ENCODE measurements at places on chromosomes 4 and X.

DNA sequence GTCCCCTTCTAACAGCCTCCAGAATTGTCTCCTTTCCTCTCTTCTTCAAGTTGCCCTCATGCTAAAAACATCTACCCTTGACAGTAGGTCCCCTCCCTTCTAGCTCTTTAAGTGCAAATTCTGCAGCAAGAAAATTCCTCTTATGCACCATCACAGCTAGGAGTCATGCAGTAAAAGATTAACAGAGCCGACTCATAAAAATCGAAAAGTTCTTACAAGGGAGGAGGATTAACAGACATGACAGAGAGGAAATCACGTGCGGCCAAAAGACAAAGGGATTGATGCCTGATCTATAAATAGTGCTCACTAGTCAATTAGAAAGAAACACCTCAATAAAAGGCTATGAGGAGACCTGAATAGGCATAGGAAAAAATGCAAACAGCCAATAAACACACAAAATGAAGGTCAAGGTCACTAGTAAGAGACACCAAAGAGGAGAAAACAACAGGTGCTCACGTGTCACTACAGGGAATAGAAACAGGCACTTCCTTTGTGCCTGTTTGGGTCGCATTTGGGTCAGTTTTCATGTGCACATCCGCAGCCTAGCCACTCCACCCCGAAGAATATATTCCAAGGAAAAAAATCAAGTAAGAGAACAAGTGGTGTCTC is 3.4 kb downstream of the RNF212 start:
- DNase-seq, result no peak

DNA sequence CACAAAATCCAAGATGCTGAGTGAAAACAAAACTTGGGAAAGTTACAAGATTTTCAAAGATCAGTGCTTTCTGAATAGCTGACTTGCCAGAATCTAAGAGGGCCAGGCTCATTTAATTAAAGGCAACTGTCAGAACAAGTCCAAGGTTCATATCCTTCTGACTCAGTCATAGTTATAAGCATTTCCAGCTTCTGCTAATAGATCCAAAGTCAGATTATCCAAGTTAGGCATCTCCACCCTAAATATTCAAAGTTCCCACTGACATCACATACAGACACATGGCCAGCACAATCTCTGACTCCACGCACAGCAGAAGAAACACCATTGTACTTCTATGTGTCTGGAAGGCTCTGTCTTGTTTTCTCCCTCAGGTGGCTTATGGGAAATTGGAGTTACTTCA is 41.8 kb downstream of the GASK1B start:
- no peak for DNase-seq

- no peak for DNase-seq
Observed at GRCh38 chr4:48851651-48852050, 20.8 kb downstream of the OCIAD1 start.

DNA sequence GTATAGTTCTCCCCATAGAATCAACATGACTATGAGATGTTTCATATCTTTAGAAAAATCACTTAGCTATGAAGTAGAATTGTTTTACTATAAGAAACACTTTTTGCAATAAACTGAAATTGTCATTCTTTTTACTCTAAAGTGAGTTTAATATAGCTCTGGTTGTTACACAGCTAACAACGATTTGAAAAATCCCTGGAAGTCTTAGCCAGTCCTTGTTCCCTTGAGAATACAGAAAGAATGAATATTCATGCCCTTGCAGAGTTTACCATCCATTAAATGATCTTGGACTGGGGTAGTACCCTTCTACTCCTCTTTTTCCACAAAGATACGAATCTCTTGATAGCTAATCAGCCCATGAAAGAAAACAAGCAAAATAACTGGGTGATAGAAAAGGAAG is 141.8 kb downstream of the JADE1 start:
- DNase-seq, result no peak

- no peak for DNase-seq
Observed at GRCh38 chrX:29044423-29045184, 457.4 kb downstream of the IL1RAPL1 start.

DNA sequence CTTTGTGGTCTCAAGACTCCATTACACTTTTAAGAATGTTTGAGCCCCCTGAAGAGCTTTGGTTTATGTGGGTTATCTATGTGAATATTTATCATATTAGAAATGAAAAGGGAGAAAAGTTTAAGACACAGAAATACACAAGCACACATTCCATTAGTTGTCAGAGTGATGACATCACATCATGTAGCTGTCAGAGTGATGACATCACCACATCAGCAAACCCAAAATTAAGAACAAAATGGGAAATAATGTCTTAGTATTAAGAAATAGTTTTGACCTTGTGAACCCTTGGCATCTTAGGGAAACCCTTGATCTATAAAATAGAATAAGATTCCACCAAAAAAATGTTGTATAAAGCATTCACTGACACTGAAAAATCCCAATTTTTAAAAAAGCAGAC is 195.9 kb downstream of the TSPAN5 start:
- DNase-seq, result no peak

DNA sequence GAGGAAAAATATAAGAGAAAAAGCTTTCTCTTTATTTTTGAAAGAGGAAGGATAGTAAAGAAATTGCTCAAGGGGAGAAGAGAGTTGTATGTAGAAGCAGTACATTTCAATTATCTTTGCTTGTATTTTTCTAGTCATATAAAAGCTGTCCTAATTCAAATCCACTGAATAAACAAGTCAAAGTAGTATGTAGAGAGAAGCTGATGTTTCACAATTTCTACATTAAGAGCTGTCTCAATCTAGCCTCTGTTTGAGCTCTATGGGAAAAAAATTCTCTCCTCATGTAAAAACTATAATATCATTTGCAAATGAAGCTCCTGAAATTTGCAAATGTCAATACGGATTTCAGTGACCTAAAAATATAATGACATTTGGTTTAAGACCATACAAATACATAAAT is 52.6 kb downstream of the CHM start:
- DNase-seq, result no peak
